ENCODE measurements at places on chromosomes 1 and 21. TPM values are rescaled to one million over a fixed set of nuclear protein-coding genes. Genes with fewer than 3 reads are reported as not detected.

FTCD gene
- 2.5 TPM for total RNA-seq

NOTCH2 gene
- 180 TPM for total RNA-seq

TMCC2 gene
- total RNA-seq, result 3.4 TPM

CNR2 gene
- not detected for total RNA-seq

VSIG8 gene
- not detected for total RNA-seq

HNRNPU gene
- 299 TPM for total RNA-seq

SERTAD4 gene
- 47.2 TPM for total RNA-seq

SDC3 gene
- total RNA-seq, result 63.4 TPM

CENPF gene
- 26.5 TPM for total RNA-seq

RABGGTB gene
- 62.5 TPM for total RNA-seq

EPHA2 gene
- total RNA-seq, result 152 TPM

VAMP3 gene
- total RNA-seq, result 112 TPM

YTHDF2 gene
- total RNA-seq, result 83.7 TPM

COL11A1 gene
- total RNA-seq, result 592 TPM

CBS gene
- 92.1 TPM for total RNA-seq

ANKRD34A gene
- 1.1 TPM for total RNA-seq

LEFTY2 gene
- total RNA-seq, result not detected

SLC2A5 gene
- total RNA-seq, result 0.39 TPM

LRRC39 gene
- total RNA-seq, result 0.60 TPM

ZNF593OS gene
- not detected for total RNA-seq

ZNF683 gene
- not detected for total RNA-seq

SERPINC1 gene
- total RNA-seq, result not detected

KRTAP12-2 gene
- total RNA-seq, result not detected

DONSON gene
- 18.6 TPM for total RNA-seq

Measured in osteocyte (in vitro differentiated cells).